CD4-positive, alpha-beta T cell treated with Interleukin-6 at 100 ng/mL for 8 hours (primary cell): ENCODE measurements at places on chromosomes 7 and 10.

- no peak for DNase-seq
Measured at GRCh38 chr7:10521306-10521705, 452.4 kb upstream of the PHF14 start.

- DNase-seq: no peak
Measured at GRCh38 chr7:28354601-28355402, 57.5 kb upstream of the CREB5 start.

GRCh38 chr7:1512781-1513656, 8.8 kb upstream of the INTS1 start:
- peak; percentile 65 for DNase-seq

- no peak for DNase-seq
Measured at GRCh38 chr7:7895754-7896153, 72.8 kb upstream of the GLCCI1 start.

DNA sequence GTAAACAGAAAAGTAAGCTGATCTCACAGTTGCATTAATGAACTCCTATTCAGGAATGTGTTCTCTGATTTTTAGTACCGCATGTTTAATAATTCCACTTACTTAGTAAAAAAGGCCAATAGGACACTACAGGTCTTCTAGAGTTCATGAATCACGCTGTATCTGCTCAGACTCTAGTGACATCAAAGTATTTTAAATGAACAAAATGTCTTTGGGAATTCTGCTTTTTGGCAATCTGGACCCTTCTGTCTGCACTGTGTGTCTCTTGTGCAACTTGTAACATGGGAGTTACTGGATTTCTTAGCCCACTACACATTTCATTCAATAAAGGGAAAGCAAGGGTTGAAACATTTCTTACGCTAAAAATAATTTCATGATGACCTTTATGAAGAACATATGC, 50.2 kb downstream of the RABGEF1 start:
- no peak for DNase-seq

DNA sequence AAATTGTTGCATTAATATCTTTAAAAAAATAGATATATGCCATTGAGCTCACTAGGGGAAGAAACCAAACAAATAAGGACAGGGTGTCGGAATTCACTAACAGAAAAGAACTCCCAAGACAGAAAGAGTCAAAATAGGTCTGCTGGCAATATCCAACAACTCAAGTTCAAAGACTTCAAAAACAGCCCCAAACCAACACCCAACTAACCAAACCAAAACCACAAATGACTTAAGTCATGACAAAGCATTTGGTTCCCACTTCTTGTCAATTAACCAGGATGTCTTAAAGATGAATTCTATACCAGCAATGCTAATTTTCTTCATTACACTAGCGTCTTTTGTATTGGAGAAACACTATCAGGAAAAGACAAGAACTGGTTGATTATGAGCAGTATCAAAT, 249.0 kb upstream of the PLXNA4 start:
- no peak for DNase-seq

GRCh38 chr7:2974093-2974819, 69.4 kb downstream of the CARD11 start:
- DNase-seq: no peak

- DNase-seq: no peak
Measured at GRCh38 chr10:130555411-130555750, 419.2 kb downstream of the GLRX3 start.

- no peak for DNase-seq
Measured at GRCh38 chr7:17680943-17681351, 259.3 kb downstream of the SNX13 start.

- DNase-seq: no peak
Measured at GRCh38 chr7:31065021-31065593, 13.0 kb downstream of the ADCYAP1R1 start.

GRCh38 chr10:17038627-17039026, 91.0 kb downstream of the CUBN start:
- DNase-seq: no peak

GRCh38 chr10:119598397-119598796, 1.6 kb upstream of the TIAL1 start:
- no peak for DNase-seq

DNA sequence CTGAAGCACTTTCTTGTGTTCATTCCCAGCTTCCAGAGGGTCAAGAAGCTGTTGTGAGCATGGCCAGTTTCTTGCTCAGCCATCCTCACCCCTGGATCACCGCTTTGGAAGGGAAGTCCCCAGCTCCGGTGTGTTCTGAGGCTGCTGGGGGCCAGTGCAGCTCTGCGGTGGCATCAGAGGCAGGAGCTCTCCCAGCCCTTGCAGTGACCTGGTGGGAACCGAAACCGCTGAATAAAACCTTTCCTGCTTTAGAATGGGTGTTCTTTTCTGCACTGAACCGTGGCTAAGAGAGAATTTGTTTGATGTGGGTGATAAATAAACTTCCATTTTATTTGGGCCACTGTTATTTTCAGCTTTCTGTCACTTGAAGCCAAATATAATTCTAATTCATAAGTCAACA, 450.9 kb upstream of the VSTM2A start:
- DNase-seq: no peak

- DNase-seq: no peak
Measured at GRCh38 chr10:22427101-22427500, 81.8 kb downstream of the SPAG6 start.

DNA sequence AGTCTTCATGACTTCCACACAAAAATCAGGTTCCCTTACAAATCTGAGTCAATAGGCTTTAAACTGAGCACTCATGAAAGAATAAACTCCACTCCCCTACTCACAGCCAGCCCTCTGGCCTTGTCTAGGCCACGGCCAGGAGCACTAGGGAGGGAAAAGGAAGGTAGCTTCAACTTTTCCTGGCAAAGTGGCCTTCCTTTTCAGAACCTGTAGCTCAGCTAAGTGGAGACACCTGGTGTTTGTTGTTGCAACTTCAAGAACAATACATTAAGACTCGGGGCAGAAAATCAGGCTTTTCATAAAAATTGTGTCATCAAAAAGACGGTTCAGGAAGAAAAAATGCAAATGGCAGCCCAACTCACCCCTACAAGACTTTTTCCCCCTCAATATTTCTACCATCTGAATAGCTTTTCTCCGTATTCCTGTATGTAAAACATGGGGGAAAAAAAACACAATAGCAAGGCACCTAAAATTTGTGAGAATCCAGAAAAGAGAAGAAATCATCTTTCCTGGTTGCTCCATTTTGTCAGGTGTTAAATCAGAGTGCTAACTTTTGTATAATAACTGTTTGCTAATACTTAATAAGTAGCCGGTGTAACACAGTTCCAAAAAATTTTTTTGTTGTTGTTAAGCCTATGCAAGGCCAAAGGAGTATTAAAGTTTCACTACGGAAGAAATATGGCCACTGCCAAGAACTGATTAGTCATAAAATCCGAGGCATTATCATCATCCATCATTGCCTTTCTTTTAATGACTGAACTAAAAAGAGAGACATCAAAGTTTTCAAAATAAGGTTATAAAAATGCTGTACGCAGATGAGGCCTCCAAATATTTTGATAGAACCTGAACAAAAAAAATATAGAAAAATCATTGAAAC, 66.2 kb upstream of the ARID5B start:
- peak; percentile 21 for DNase-seq

- no peak for DNase-seq
Measured at GRCh38 chr7:1922870-1923236, 252.8 kb downstream of the ELFN1 start.

- no peak for DNase-seq
Measured at GRCh38 chr10:73917566-73918305, 6.8 kb downstream of the PLAU start.

GRCh38 chr10:75565286-75566251, 134.1 kb downstream of the LRMDA start:
- no peak for DNase-seq

GRCh38 chr7:111895049-111895448, 311.1 kb downstream of the DOCK4 start:
- DNase-seq: no peak

DNA sequence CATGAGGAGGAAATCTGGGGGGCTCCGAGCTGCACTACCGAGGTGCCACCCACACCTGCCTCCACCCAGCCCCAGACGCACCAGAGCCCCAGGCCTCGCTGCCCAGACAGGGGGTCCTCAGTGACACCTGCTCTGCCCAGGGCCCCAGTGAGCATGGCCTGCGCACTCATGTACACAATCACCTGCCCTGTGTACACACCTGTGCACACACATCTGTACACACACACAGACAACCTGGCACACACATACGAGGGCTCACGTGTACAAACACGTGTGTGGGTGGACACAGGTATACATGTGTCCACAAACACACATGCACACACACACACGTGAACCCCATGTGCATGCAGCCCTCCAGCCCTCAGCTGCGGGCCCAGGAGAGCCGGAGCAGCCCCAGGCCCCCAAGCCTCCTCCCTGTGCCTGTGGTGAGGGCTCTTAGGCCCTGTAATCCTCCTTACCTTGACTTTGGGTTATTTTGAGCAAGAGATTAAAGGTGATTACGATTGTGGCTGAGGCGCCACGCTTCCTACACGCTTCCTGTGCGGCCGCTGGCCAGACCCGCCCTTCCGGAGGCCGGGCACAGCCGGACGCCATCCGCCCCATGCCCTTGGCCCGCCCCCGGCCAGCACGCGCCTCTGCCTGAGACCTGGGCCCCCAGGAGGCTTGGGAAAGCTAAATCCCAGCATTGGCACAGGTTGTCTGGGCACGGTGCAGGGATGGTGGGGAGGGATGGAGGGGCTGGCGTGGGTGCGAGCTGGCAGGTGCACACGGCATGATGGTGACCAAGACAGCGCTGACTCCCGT, 71.9 kb downstream of the ELFN1 start:
- DNase-seq: no peak

DNA sequence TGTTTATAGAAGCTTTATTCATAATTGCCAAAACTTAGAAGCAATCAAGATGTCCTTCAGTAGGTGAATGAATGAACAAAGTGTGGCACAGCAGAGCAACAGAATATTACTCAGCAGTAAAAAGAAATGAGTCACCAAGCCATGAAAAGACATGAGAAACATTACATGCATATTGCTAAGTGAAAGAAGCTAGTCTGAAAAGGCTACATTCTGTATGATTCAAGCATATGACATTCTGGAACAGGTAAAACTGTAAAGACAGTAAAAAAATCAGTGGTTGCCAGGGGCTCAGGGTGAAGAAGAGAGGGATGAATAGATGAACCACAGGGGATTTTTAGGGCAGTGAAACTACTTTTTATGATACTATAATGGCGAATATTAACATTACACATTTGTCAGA, 80.9 kb upstream of the APBB1IP start:
- no peak for DNase-seq

DNA sequence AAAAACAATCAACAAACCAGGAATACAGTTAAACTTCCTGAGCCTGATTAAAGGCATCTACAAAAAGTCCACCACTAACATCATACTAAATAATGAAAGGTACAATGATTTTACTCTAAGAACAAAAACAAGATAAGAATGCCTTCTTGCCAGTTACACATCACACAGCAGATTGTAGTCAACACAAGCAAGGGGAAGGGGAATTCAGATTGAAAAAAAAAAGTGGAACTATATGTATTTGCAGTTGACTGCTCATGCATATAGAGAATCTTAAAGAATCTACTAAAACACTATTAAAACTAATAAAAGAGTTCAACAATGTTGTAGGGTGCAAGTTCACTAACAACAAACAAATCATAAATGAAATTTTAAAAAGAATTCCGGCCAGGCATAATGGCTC, 28.5 kb downstream of the ZNF33B start:
- DNase-seq: no peak

- DNase-seq: no peak
Measured at GRCh38 chr7:110733221-110733620, 357.7 kb upstream of the LRRN3 start.

DNA sequence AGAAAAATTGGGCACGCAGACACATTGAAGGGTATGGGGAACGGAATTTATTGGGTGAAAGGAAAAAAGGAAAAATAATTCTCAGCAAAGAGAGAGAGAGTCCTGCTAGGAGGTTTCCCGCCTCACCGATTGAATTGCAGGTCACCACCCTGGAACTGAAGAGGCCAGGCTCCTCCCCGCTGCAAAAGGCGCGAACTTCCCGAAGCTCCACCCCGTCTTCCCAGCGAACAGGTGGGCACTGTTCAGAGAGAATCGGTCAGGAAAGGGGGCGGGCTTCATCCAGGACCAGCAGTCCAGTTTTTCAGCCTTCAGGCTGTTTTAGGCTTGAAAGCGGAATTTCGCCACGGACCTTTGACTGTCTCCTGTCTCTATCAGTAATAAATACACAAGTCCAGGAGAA, 27.3 kb upstream of the CADPS2 start:
- DNase-seq: no peak

GRCh38 chr7:149475121-149476045, 14.5 kb upstream of the ZNF777 start:
- DNase-seq: no peak

GRCh38 chr7:31373337-31374289, 33.1 kb upstream of the NEUROD6 start:
- DNase-seq: no peak

DNA sequence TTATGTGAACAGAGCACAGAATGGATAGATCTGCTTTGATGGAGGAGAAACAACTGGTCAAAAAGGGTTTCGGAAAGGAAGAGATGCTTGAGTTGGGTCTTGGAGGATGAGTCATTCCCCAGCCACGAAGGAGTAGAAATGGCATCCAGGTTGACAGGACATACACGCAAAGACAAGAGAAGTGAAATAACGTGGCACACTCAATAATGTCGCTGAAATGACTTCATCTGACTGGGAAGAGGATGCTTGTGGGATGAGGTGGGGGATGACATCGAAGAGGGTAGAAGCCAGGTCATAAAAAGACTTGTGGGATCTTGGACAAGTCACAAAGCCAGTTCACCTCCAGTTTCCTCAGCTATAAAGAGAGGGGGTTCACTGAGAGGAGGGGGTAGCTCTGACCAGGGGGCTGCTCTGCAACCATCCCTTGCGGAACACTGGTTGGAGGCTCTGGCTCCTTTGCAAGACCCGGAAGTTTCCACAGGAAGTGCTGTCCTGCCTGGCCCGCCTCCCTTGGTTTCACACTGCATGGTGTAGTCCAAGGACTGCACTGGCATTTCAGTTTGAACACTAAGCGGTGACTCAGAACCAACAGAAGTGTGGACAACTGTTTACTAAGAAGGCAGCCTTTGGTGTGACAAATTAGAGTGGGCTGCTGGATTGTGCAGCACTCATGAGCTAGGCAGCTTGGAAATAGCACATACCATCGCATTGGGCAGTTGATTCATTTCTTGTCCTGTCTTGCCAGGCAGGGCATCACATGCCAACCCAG, 189.9 kb upstream of the ADO start:
- no peak for DNase-seq

GRCh38 chr7:106110238-106110560, 1.9 kb downstream of the SYPL1 start:
- DNase-seq: no peak

GRCh38 chr7:111823826-111824225, 261.5 kb upstream of the IMMP2L start:
- DNase-seq: no peak

DNA sequence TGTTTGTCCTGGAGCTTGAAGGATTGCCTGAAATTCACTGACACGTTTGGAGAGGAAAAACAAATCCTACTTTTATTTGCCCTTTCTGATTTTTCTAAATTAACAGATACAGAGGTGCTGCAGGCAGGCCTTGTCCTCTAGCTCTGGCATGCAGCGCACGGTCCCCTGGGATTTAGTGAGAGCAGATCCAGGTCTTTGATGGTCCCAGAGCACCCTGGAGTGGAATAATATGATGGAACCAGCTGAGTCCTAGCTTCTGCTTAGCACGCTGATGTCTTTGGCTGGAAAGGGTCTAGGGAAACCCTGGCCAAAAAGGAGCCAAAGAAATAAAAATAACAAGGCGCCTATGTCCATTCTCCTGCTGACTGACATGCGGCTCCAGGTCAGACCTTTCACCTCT, 40.5 kb downstream of the C10orf120 start:
- no peak for DNase-seq
